ENCODE measurements at places on chromosomes 5 and 9.

DNA sequence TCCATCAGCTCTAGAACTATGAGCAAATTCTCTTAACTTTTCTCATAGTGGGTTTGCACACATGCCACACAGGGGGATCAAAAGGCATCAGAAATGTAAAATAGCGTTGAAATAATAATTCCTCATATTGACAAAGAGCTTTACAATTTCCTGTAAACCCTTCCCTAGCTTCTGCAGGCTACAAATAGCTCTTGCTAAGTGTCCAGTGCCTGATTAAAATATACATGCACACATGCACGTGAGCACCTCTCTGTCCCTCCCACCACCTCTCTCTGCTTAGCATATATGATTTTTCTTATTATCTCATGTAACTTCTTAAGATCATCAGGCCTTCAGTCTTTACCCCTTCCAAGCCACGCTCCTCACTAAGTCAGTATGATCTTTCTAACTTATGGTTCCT is 13.7 kb upstream of the PPP2R2B start:
- no peak for DNase-seq

DNA sequence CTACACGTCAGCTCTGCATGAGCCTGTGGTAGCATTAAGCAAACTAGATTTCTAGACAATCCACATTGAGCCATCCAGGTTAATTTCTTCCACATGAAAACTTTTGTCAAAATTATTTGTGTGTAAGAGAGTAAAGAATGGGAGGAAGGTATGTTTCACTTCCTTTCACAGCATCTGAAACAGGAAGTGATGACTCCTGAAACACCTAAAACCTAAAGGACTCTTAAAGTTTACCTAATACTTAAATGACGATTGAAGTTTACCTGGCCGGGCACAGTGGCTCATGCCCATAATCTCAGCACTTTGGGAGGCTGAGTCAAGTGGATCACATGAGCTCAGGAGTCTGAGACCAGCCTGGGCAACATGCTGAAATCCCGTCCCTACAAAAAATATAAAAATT is 223.8 kb downstream of the CEMIP2 start:
- DNase-seq, result no peak

GRCh38 chr5:886036-886435 is 6.6 kb downstream of the BRD9 start:
- DNase-seq, result no peak

GRCh38 chr9:102521097-102521755 is 473.9 kb upstream of the CYLC2 start:
- no peak for DNase-seq

GRCh38 chr9:120920806-120921178 is 5.8 kb downstream of the TRAF1 start:
- DNase-seq, result no peak

GRCh38 chr9:94720846-94721549 is 5.5 kb upstream of the AOPEP start:
- DNase-seq, result no peak

- DNase-seq, result no peak
Observed at GRCh38 chr9:134445000-134445399, 118.7 kb downstream of the RXRA start.

DNA sequence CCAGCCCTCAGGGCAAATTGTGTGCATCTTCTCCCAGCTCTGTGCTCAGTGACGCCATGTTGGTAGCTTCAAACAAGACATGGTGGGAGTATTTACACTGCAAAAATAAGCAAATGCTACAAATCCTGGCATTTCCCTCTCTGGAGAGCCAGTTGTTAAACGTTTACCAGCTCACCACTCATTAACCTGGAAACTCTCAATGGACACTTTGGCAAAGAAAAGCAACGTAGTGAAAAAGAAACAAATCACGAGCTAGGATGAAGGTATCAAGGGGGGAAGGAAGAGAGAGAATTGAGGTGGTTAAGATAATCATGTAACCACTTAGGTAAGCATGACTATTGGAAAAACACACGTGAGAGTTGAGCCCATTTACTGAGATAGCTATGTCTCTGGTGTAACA is 72.5 kb downstream of the MRPS30 start:
- DNase-seq, result no peak

DNA sequence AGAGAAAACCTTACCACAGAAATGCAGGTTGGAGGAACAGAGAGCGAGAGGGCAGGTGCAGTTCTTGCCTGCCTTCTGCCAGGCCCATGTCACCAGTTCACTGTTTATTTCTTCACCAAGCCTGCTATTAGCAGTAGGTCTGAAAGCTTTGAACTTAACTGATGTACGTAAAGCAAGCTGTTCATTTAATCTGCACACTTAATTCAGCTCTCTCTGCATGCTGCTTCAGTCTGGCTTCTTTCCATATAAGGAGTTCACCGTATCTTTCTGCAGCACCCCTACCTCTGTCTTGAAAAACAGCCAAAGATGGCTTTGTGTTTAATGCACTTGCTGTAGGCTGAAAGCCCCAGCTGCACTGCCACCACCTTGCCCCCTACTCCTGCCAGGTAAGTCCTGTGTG is 205.1 kb downstream of the RAB3C start:
- no peak for DNase-seq

- DNase-seq, result no peak
Observed at GRCh38 chr9:90838098-90838497, 36.5 kb downstream of the SYK start.

- no peak for DNase-seq
Observed at GRCh38 chr5:152932621-152933020, 527.5 kb upstream of the NMUR2 start.

- DNase-seq, result no peak
Observed at GRCh38 chr5:177535125-177535524, 18.4 kb upstream of the DDX41 start.

DNA sequence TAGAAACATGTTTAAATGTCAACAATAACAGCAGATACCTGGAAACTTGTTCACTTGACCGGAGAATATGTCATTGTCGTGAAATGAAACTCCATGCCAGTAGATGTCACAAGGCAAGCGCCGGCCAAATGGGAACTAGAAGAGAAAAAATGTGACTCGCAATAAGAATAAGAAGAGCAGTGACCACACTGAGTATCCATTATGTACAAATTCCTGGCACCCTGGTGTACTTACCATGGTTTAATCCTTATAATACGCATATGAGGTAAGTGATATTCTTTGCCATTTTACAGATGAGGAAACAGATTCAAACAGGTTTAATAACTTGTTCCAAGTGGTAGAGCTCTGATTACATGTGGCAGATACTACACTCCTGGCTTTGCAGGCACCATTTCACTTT is 53.9 kb downstream of the TTLL11 start:
- no peak for DNase-seq

DNA sequence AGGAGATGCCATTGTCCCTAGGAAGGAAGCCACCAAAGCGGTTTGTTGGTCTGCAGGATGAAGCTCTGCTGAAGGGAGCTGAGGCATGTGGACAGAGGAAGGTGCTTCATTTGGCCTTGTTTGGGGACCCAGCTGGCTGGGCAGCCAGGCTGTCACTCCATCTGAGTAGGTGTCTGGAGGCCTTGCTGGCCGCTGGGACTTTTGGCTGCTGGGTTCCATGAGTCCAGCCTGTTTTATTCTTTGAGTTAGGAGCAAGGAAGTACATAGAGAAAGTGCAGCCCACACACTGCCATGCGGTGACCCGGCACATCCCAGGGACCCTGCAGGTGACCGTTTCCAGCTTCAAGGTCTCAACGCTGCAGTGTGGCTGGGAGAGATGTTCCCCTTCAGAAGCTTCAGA is 251.2 kb upstream of the IRX4 start:
- DNase-seq, result no peak

DNA sequence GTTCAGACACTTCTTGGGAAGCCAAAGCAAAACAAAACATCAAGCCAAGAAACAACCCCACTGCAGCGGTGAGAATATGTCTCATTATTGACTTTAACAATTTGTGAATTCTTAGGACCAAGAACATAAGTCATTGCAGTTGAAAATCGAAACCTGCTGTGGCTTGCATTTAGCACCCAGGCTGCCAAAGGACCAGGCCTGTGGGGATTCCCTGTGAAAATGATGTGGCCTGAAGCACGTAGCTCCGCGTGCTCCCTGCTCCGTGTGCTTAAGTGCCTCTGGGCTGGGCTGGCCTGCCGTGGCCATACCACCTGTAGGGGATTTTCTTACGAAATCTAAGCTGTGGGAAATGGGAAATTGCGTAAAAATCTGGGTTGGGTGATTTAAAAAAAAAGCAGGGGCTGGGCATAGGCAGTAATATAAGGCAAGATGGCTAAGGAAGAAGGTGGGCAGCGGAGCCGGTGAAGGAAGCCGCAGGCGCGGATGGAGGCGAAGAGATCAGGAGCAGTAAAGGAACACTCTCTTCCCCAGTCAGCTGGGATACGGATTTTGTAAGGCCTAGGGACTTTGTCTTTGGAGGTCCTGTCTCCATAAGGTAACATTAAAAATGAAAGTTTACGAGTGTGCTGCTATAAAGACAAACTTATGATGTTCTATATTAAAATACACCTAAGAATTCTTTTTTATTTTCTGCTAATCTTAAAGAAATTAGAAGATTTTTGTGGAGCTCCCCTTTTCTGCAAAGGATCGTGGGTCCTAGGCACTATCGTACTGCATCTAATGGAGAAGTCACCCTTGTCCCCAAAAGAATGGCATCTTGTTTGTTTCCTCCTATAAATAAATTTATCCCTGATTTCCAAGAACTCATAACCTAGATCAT is 189.6 kb upstream of the SEMA6A start:
- no peak for DNase-seq

DNA sequence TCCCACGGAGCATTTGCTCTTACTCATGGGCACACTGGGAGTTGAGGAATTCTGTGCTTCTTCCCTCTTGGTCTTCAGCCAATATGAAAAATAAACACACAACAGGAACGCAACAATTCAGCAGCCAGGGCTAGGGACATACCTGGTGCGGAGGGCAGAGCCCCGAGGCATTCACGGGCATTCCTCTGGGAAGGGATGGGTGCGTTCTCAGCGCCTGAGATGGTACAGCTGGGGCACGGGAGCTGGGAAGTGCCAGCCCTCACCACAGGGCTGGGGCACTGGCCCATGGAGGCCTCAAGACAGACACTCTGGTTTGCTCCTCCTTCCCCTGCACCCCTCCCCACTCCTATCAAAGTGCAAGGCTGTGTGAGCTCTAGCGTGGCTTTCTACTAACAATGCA is 2.1 kb downstream of the SLC6A3 start:
- no peak for DNase-seq

DNA sequence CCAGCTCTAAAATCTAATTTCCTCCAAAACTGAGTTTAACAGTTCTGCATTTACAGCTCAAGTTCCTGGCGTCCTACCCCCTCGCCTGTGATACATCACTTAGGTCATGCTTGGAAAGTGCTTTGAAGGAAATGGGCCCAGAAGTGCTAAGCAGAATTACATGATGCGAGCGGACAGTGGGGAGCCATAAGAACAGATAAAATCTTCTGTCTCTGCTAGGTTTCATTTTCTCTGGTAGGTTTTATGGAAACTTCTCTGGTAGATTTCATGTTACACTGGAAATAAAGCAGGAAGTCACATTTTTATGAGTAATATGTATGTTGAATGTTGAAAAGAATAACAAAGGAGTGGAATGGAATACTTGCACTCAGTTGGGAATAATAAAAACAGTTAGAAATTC is 138.3 kb downstream of the ZDHHC21 start:
- DNase-seq, result no peak
